ENCODE measurements at places on chromosomes 6 and 20. TPM values are rescaled to one million over a fixed set of nuclear protein-coding genes. Genes with fewer than 3 reads are reported as not detected.

The IP6K3 gene
- total RNA-seq: 0.44 TPM

DNA sequence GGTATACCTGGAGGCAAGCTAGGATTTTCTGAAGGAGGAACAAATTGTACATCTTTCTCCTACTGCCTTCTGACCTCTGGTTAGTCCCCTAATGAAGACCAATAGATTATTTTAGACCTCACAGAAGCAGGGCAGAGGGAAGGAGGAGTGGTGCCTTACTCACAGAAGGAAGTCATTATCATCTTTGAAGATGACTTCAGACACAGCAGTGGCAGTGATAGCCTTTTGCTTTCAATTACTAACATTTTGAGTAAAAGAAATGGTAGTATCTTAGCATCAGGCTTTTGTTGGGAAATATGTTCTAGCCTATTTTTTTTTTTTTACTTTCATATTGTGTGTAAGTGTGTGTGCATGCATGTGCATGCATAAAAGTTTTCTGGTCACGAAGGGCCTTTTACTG is 164.2 kb upstream of the PLN start:
- H3K27me3 ChIP-seq: no peaks in the 10 kb centered on the region
- no peaks in the 10 kb centered on the region for H3K36me3 ChIP-seq
- no peak overlapping the region for H3K4me3 ChIP-seq
- DNase-seq: no peak

DNA sequence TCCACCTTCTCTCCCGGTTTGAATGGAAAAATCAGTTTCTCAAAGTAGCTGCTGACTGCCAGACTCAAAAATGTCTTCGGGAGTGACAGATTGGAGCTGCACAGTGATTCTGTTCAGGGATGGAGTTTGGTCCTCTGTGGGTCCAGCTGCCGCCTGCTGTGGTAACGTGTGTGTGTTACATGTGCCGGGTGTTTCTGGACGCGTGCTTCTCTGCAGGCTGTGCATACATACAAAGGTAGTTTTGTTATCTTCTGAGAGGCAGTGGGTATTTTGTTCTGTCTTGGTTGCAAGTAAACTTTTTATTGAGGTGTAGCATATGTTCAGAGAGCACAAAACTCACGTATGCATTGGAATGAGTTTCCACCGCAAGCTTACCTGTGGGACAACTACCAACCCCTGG is 41.3 kb upstream of the NAA20 start:
- H3K36me3 ChIP-seq: no peaks in the 10 kb centered on the region
- H3K27ac ChIP-seq: no peak overlapping the region
- no peak overlapping the region for H3K4me3 ChIP-seq
- H3K4me1 ChIP-seq: peaks cover 34% of the 10 kb centered on the region
- H3K27me3 ChIP-seq: no peaks in the 10 kb centered on the region

DNA sequence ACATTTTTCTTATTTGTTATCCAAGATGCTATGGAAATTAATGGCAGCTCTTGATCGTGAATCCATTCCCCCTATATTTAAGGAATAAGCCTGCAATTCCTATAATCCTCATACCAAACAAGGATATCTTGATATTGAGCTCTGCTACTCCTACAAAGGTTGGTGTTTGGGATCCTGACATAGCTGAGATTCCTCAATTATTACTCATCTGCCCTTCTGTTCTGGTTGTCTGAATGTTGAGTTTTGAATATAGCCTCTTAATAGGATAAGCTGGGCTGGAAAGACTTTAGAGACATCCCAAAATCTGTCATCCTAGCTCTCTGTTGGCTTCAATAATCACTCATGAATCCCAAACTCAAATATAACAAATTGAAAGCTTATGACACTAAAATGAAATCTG is 49.9 kb downstream of the CLIC5 start:
- no peaks in the 10 kb centered on the region for H3K27me3 ChIP-seq
- no peak overlapping the region for H3K4me3 ChIP-seq
- no peak for DNase-seq

DNA sequence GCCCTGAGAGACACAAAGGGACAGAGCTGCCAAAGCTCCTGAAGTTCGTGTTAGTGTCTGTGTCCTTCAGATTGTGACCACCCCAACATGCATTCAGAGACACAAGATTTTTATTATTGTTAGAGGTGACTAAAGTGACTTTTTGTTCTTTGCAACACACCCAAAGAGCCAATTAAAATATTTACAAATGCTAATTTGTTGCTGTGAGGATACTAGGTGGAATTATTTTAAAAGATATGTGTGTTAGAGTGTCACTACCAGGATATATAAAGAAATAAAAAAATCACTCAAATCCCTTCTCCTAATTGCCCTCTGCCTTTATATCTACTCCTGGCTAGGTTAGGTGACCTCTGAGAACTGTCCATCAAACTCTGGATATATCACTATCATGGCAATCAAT is 160.7 kb downstream of the GRIK2 start:
- no peak overlapping the region for H3K27ac ChIP-seq
- no peak for DNase-seq
- H3K4me3 ChIP-seq: no peak overlapping the region
- H3K4me1 ChIP-seq: no peaks in the 10 kb centered on the region
- H3K36me3 ChIP-seq: no peaks in the 10 kb centered on the region

GRCh38 chr6:46565531-46565930 is 74.3 kb upstream of the RCAN2 start:
- no peak for DNase-seq
- no peak overlapping the region for H3K4me3 ChIP-seq
- H3K4me1 ChIP-seq: no peaks in the 10 kb centered on the region
- H3K36me3 ChIP-seq: no peaks in the 10 kb centered on the region
- H3K27ac ChIP-seq: no peak overlapping the region
- H3K27me3 ChIP-seq: no peaks in the 10 kb centered on the region

DNA sequence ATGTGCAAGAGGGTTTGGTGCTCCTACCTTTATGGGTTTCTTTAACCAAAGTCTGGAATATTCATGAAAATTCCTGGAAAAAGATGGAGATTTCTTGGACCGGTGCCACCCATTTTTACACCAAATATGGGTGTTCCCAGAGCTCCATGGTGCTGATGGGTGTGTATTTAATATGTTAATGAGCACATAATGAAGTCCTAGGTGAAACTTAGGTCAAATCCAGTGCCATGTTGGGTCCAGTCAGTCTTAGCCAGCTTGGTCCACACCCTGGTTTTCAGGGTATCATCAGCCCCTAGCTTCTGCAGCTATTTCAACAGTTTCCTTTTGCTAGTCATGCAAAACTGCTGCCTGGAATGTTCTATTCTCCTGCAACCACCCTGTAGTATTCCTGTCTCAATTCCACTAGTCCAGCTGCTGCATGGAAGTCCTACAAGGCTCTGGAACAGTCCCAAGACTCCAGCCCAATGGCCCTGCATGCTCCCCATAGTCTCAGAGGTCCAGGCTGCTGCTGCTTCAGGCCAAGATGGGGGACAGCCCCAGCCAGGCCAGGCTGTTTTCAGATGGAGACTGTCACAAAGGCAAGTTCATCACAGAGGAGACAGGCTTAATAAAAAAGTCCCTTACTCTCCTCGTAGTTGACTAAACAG is 31.8 kb downstream of the CST9L start:
- H3K27ac ChIP-seq: no peak overlapping the region
- DNase-seq: no peak
- no peaks in the 10 kb centered on the region for H3K27me3 ChIP-seq
- H3K36me3 ChIP-seq: no peaks in the 10 kb centered on the region

DNA sequence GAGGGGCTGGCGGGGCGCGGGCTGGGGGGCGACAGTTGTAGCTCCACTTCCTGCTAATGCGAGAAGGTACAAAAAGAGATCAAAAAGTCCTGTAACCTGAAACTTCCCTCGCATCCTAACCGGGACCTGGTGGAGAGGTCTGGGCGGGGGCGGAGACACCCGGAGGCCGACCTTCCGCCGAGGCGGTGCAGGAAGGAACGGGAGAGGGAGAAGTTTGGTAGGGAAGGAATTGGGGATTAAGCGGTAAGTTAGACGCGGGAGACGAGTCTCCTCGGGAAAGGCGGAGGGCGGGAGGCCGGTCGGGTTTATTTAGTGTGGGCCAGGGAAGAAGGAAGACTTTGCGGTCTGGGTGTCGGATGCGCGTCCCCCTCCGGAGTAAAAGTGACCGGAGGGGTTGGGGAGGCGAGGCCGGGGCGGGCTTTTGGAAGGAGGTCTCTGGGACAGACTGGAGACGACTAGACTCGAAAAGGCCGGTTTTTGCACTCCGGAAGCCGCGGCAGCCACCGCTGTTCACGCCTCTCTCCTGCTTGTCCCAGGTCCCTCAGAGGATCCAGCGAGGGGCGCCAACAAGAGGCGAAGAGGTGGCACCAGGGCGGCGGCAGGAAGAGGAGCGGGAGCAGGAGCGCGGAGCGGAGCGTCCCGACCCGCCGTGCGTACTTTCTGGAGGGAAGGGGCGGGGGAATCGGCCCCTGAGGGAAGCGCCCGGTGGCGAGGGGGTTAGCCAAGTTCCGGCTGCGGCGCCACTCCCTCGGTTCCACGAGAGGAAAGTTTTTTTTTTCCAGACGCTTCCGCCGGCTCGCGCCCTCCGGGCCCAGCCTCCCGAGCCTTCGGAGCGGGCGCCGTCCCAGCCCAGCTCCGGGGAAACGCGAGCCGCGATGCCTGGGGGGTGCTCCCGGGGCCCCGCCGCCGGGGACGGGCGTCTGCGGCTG is 734 bp downstream of the TPBG start:
- no peaks in the 10 kb centered on the region for H3K36me3 ChIP-seq
- DNase-seq: no peak
- H3K4me3 ChIP-seq: peak overlapping the region; percentile 73
- H3K27ac ChIP-seq: no peak overlapping the region

The TGM3 gene
- not detected for total RNA-seq

The ASIP gene
- not detected for total RNA-seq

GRCh38 chr6:139943391-139943790 is 568.9 kb upstream of the CITED2 start:
- H3K4me3 ChIP-seq: no peak overlapping the region
- peak; percentile 12 for DNase-seq
- no peak overlapping the region for H3K27ac ChIP-seq
- no peaks in the 10 kb centered on the region for H3K4me1 ChIP-seq

DNA sequence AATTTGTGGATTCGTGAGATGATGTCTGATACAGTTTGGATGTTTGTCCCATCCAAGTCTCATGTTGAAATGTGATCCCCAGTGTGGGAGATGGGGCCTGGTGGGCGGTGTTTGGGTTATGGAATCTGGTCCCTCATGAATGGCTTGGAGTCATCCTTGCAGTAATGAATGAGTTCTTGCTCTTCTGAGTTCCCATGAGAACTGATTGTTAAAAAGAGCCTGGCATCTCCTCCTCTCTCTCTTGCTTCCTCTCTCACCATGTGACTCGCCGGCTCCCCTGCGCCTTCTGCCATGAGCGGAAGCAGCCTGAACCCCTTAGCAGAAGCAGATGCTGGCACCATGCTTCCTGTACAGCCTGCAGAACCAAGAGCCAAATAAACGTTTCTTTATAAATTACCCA is 30.5 kb upstream of the RPP40 start:
- no peak overlapping the region for H3K27ac ChIP-seq
- no peaks in the 10 kb centered on the region for H3K36me3 ChIP-seq
- no peak overlapping the region for H3K4me3 ChIP-seq
- no peaks in the 10 kb centered on the region for H3K27me3 ChIP-seq
- peaks cover 47% of the 10 kb centered on the region for H3K4me1 ChIP-seq
- no peak for DNase-seq

DNA sequence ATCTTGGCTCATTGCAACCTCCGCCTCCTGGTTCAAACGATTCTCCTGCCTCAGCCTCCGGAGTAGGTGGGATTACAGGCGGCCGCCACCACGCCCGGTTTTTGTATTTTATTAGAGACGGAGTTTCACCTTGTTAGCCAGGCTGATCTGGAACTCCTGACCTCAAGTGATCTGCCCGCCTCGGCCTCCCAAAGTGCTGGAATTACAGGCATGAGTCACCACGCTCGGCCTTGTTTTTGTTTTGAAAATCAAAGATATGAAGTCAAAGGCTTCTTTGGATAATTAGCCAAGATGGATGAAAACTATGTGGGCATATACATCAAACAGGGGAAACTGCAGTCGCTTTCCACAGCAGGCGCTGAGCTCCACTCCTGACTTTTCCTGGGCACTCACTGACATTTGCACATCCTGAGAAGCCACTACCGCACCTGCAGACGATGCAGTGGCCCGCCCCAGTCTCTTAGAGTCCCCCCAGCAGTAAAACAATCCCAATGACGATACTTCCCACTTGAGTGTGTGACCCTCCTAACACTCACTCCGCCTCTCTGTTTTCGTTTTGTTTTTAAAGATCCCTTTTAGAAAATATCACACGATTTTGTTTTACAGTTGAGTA is 44.1 kb downstream of the GJA1 start:
- H3K27me3 ChIP-seq: no peaks in the 10 kb centered on the region
- H3K4me3 ChIP-seq: no peak overlapping the region
- no peak for DNase-seq
- no peaks in the 10 kb centered on the region for H3K4me1 ChIP-seq
- no peaks in the 10 kb centered on the region for H3K36me3 ChIP-seq
- no peak overlapping the region for H3K27ac ChIP-seq

The ZCCHC3 gene
- total RNA-seq: 56.2 TPM

DNA sequence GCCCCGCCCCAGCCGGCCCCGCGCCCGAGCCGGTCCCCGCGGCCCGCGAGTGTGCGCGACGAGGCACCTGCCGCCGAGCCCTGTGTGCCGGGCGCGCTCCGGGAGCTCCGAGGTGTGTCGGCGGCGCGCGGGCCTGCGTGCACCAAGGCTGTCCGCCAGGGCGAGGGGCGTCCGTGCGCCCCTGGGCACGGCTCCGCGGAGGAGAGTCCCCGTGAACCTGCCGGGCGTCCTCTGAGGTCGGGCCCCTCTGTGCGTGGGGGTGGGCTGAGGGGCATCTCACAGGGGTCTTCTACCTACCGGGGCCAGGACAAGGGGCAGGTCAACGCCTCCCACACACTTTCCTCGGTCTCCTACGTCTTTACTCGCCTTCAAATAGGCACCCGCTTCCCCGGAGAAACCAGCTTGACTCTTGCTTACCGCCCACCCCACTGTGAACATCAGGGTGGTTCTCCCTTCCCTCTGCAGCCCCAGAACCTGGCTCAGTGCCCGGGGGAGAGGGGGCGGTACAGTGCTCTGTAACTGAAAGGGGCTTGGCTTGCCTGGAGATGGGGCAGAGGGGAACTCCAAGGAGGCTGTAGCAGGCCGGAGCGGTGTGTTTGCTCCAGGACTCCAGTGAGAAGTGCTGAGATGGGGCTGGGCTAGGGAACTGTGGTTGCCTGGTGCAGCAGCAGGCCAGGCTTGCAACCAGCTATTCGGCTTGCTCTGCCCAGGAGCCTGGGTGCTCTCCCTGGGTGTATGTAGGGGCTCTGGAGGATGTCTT is at the start of gene SAMD10:
Gene SAMD10, minus strand, starts transcription at position 86 of the 760 bp plus-strand sequence. CDS start 175 bp downstream, outside the sequence.
- no peaks in the 10 kb centered on the region for H3K27me3 ChIP-seq
- H3K27ac ChIP-seq: peak within 1 kb of the TSS; percentile 81
- H3K36me3 ChIP-seq: peaks cover 9% of the 10 kb centered on the region
- H3K4me3 ChIP-seq: peak within 1 kb of the TSS; percentile 97
- DNase-seq: peak; percentile 70

The UBE2C gene
- total RNA-seq: 139 TPM
